ENCODE measurements at places on chromosomes 3 and 15.

DNA sequence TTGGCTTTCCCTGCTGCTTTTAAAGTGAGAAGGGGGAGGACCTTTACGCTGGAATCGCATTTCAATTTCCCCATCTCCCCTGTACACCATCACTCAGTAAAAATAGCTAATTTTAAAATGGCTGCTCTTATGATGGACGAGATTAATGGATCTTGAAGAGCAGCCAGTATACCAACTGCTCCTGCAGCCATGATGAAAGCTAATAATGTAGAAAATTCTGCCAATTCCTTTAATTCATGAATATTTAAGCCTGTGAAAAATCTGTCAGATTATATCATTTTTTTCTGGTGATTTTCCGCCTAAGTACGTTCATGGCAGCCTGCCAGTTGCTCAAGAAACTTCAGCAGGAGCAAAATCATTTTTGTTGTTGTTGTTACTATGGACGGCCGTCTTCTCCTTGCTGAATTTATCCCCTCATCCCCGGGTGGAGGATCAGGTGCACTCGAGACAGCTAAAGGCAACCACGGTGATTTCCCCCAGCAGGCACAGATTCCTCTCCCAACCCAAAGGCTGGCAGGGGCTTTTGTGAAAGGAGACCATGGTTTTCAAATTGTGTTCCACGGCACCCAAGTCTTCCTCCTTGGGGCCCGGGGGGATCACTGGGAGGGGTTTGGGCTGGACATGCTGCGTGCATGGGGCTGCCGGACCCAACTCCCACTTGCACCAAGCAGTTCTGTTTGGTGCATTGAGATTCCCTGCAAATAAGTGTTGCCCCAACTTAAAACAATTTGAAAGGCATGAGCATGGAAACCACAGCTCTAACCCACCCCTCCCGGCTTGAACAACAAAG lies 289.6 kb downstream of the UACA start:
- DNase-seq = no peak

DNA sequence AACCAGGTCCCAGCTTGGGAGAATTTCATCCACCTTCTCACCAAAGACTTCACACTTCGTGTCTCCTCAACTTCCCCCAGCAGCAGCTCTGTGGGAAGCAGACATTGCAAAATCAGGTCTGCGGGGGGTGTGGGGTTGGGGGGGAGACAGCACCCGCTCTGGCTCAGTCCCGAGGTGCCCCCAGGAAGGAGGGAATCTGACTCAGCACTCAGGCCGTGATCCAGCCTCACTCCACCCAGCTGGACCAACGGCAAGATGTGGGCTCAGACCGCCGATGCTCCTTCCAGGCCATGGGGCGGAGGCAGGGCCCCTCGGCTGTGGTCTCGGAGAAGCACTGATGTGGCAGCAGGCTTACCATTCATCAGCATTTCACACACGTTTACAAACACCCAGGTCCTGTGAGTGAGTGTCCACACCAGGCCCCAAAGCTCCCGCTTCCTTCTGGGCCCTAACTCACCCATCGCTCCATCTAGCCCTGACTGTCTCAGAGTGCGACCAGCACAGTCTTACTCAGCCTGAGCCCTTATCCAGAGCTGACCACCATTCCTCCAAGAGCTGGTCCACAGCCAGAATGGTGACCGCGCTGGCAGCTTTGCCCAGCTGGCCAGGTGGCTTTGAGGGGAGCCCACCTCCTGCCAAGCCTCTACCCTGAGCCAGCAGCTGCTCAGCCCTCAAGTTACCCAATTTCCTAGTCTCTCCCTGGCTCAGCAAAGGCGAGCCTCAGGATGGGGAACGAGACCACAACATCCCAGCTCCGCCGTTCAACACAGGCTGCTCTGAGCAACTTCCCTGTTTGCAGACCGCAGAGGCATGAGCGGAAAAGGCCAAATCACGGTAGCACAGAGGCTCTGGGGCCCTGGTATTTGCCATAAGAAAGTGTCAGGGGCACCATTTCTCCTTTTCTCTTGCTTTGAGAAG lies 3.3 kb downstream of the STAB1 start:
- peak; percentile 92 for DNase-seq

DNA sequence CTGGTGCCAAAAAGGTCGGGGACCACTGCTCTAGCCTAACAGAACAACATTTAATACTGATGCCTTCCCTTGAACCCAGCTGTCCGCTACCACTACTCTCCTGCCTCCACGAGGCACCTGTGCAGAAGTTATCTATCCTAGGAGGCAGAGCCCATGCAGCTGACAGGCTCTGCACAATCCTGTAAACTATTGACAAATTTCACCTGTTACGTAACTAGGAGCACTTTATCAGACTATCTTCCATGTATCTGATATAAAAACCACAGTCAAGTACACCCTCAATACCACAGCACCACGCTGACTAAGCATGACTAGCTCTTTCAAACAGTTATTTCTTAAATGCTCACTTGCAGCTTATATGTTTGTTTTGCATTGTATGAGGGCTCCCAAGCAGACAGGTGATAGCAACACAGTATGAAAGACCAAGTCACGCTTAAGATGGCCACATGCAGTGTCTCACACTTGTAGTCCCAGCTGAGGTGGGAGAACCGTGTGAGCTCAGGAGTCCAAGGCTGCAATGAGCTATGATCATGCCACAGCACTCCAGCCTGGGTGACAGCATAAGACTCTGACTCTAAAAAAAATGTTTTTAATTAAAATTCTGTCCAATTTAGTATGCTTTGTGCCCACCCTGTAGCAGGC lies 4.5 kb upstream of the IL17RC start:
- DNase-seq = peak; percentile 82

- DNase-seq = no peak
Measured at GRCh38 chr15:36156879-36157427, 422.5 kb upstream of the CDIN1 start.

- peak; percentile 57 for DNase-seq
Measured at GRCh38 chr3:56878074-56878473, 76.3 kb upstream of the ARHGEF3 start.

GRCh38 chr3:174216019-174216418 lies 643.1 kb upstream of the NAALADL2 start:
- no peak for DNase-seq

GRCh38 chr3:29408676-29409075 lies 127.8 kb downstream of the RBMS3 start:
- DNase-seq = no peak

GRCh38 chr3:29577250-29577649 lies 296.4 kb downstream of the RBMS3 start:
- no peak for DNase-seq

GRCh38 chr3:72974956-72975355 lies 21.7 kb upstream of the PPP4R2 start:
- no peak for DNase-seq

DNA sequence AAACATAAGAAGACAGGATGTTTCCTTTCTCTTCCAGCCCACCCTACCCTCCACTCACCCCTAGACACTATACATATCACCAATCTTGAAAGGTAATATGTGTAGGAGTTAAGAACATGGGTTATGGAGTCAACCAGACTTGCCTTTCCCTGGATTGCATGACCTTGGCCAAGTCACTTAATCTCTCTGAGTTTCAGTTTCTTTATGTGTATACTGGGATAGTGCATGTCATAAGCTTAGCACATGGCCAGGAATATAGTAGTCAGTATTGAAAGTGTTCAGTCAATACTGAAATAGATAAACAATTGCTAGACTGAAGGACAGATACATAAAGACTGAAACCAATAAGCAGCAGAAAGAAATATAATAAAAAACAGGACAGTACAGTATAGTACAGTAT lies 283.2 kb upstream of the STT3B start:
- no peak for DNase-seq

DNA sequence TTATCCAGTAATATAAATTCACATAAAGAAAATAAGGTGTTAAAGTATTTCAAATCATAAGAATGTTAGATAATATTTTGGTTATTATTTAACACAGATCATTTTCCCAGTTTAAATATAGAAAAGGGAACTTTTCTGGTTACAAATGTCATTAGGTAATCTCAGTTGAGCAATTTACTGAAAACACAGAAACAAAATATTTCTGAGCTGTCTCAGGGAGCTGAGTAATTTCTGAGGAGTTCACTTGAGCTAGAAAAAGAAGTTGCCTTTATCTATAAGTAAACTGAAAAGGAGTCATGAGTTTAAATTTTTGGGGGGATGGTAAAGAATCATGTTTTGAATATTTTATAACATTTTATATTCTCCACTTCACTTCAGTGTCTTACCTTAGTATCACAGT lies 855.4 kb upstream of the ARPP21 start:
- no peak for DNase-seq

DNA sequence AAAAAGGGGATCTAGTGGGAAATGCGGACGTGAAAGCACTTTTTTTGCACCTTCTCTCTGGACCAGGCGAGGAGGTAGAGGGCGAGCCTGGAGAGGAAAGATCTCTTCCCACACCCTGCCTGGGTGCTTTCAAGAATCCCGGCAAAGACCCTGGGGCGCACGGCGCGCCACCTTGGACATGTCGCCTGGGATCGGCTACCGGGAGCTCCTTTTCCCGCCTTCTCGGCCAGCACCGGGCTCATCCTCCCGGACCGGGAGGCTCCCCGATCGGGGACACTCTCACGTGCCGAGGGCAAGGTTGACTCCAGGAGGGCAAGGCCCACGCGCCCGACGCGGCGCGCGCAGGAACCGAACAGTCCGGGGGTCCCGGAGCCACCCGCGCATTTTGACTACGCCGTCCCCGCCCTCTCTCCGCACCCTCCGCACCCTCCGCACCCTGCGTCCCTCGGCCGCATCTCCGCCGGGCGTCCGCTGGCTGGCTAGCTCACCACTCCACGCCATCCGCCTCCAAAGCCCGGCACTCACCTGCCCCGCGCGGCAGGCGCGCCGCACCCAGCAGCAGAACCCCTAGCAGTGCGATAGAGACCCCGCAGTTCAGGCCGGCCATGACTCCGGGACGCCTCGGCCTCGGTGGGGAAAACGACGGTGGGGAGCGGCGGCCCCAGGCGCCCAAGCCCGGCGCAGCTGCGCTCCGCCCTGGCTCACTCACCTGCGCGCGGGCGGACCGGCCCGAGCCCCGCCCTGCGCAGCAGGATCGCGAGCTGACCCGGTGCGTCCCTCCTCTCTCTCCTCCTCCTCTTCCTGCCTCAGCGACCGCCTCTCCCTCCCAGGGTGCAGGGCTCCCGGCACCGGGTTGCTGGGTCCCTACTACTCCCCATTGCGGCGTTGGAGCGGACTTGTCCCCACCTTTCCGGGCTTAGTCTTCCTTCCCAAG lies at the start of gene CDCP1:
Gene CDCP1, minus strand, starts transcription at position 698 of the 934 bp plus-strand sequence. Its CDS starts 91 bp downstream, at position 607.
- DNase-seq = peak; percentile 29

- no peak for DNase-seq
Measured at GRCh38 chr15:39828374-39828931, 45.8 kb upstream of the FSIP1 start.

DNA sequence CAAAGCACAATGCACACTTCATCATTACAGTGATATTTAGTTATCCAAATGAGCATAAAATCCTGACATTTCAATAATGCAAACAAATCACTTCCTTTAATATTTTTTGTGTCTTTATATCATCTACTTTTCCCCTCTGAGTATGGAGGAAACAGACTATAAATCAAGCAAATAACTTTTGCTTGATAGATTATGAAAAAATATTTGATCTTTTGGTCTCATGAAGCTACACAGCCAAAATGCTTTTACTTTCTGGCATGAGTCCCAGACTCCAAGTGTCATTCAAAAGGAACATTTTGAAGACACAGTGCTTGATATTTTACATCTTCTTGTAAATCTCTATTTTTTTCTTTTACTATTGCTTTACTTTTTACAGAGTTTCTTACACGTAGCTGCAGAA lies 215.3 kb upstream of the ROBO1 start:
- no peak for DNase-seq

GRCh38 chr15:80736560-80736959 lies 41.5 kb downstream of the ABHD17C start:
- no peak for DNase-seq

- no peak for DNase-seq
Measured at GRCh38 chr3:39096775-39097174, 10.7 kb downstream of the GORASP1 start.

DNA sequence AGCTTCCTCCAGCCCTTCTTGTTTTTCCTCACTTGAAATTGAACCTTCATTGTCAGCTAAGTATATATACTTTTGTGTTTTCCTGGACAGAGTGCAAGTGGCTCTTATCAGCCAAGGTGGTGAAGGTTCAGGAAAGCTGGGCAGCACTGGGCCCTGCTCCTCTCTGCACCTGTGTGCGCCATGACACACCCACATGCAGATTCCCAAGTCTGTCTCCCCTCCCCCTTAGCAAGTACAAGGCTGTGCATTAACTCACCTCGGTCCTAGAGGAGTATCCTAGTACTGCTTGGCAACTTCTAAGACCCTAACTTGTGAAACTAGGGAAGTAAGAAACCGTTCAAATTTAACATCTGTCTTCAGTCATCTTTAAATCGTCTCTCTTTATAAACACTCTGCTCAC lies 85.8 kb downstream of the SLC49A4 start:
- no peak for DNase-seq

DNA sequence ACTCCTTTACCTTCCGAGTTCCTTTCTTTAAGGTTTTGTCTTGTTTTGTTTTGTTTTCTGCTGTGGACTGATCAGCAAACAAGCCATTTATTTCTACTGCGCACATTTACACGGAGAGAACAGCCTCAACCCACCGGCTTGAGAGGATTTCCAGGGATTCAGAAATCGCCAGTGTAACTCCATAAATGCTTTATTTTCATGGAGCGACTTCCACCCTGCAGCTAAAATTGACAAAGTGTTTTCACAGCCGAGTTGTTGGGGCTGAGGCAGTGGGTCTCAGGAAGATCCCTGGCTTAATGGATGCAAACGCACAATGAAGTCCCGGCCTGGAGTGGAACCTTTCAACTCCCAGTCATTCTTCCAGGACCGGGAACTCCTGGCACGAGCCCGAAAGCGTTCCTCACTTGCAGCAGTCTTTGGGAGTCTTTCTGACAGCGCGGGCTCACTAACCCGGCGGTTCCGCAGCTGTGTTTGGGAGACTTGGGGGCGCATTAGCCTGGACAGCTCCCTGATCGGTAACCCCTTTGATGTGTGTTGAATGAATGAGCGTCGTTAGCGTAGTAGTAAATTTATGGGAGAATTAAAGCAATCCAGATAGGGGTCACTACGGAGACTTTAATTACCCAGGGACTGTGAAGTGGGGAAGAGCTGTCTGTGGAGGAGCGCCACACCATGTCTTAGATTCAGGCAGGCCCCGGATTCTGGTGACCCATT lies 785 bp upstream of the MYRIP start:
- DNase-seq = peak; percentile 21

GRCh38 chr15:82103468-82103867 lies 57.6 kb upstream of the MEX3B start:
- peak; percentile 9 for DNase-seq
